ENCODE measurements at places on chromosomes 3 and 15.

DNA sequence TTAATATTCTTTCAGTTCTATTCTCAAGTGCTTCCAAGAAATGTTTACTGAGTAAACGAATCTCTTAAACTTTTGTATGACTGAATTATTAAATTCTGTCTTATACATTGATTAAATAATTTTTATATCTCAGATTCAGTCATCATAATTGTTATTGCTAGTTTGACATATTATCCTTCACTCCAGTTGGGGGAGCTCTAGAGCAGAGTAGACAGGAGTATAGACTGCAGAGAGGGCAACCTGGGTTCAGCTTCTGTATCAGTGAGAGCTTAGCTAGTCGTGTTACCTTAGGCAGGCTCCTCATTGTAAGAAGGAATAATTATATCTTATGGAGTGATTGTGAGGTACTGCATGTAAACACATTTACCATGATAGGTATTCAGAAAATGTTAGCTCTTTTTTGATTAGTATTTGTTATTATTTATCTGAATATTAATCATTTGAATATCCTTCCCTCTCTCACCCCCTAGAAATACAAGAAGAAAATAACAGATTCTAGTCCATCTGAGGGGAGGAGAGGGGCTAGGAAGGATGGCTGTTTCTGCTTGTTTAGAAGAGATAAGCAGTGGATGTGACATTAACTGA lies 31.0 kb upstream of the ZCWPW2 start:
- DNase-seq = no peak

DNA sequence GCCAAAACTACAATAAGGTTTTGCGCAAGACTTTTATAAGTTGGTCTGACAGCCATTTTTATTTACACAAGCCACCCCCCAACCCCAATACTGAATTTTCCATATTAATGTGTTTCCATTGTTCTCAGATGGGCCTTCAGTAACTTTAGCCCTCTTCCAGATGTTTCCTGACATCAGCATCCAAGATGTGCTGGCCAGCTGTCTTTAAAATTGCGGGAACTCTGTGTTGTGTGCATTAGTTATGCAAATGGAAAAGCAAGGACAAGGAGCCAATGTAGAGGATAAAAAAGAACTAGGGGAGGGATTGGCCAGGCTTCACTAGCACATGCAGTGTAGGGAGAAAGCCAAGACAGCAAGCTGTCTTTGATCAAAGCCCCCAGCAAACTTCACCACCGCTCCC lies 45.4 kb downstream of the COMMD2 start:
- no peak for DNase-seq

DNA sequence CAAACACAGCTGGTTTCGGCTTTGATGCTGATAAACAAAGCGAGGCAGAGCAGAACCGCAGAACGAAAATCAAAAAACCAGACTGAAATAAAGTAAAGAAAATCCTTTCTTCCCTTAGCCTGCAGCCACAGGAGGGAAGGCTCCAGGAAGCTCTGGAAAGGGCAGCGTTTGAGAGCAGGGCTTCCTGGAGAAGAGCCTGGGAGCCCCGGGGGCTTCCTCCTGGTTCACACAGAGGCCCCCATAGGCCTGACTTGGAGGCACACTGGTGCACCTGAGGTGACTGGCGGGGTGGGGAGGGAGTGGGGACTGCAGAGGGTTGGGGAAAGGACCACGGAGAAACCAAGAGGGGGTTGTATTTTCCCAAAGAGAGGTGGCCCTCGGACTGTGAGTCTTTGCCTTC lies 98.8 kb upstream of the WNT5A start:
- DNase-seq = no peak

GRCh38 chr3:69252631-69253030 lies 130.2 kb upstream of the LMOD3 start:
- DNase-seq = no peak

- no peak for DNase-seq
Observed at GRCh38 chr15:66907826-66908743, 157.3 kb upstream of the SMAD3 start.

- no peak for DNase-seq
Observed at GRCh38 chr3:114567771-114568170, 273.9 kb downstream of the TIGIT start.

GRCh38 chr3:58666683-58667082 lies at the start of gene FAM3D:
FAM3D (minus strand) TSS chr3:58666774; CDS start chr3:58655563, 11,211 bp downstream.
- DNase-seq = no peak

DNA sequence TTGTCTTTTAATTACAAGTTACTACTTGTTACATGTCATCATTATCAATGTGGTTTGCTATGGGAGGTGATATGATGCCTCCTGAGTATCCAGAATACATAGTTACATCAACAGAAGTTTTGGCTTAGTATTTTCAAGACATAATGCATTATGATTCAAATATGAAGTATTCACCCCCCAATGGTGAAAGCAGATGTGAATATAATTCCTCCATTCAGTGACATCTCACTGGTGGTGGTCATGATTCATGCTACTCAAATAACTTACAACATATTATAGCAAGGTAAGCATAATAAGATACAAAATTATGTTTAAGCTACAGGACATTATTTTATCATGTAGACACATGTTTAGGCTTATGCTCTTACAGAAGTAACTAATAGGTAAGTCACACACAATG lies 34.9 kb upstream of the TTBK2 start:
- no peak for DNase-seq

DNA sequence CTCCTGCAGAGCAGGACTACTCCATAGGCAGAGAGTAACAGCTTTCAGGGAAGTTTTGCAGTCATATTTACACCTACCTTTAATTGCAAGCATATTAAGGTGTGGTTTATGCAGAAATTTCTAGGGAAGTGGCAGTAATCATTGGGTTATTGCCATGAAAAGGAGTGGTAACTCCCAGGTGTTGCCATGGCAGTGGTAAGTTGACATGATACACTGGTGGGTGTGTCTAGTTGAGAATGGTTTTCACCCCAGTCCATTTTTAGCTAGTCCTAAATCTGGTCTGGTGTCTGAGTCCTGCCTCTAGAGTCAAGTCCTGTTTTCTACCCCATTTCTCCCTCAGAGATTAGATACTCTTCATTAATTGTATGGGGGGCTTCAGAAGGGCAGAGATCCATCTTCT lies 128.4 kb upstream of the GMNC start:
- DNase-seq = no peak

DNA sequence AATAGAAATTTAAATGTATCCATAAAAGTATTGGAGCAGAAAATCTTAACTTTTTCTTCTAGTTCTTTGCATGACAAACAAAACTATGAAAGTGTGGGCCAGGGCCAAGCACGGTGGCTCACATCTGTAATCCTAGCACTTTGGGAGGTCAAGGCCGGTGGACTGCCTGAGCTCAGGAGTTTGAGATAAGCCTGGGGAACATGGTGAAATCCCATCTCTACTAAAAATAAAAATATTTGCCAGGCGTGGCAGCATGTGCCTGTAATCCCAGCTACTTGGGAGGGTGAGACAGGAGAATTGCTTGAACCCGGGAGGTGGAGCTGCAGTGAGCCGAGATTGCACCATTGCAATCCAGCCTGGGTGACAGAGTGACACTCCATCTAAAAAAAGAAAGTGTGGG lies 93.0 kb upstream of the ASB14 start:
- DNase-seq = no peak
